ENCODE measurements at places on chromosomes 6 and 20. TPM values are rescaled to one million over a fixed set of nuclear protein-coding genes. Genes with fewer than 3 reads are reported as not detected.

- DNase-seq = no peak
These were observed 5.6 kb downstream of the FBXO9 start for GRCh38 chr6:53070806-53071205.

- no peak for DNase-seq
These were observed 57.7 kb upstream of the HFE start for GRCh38 chr6:26029570-26029856.

DNA sequence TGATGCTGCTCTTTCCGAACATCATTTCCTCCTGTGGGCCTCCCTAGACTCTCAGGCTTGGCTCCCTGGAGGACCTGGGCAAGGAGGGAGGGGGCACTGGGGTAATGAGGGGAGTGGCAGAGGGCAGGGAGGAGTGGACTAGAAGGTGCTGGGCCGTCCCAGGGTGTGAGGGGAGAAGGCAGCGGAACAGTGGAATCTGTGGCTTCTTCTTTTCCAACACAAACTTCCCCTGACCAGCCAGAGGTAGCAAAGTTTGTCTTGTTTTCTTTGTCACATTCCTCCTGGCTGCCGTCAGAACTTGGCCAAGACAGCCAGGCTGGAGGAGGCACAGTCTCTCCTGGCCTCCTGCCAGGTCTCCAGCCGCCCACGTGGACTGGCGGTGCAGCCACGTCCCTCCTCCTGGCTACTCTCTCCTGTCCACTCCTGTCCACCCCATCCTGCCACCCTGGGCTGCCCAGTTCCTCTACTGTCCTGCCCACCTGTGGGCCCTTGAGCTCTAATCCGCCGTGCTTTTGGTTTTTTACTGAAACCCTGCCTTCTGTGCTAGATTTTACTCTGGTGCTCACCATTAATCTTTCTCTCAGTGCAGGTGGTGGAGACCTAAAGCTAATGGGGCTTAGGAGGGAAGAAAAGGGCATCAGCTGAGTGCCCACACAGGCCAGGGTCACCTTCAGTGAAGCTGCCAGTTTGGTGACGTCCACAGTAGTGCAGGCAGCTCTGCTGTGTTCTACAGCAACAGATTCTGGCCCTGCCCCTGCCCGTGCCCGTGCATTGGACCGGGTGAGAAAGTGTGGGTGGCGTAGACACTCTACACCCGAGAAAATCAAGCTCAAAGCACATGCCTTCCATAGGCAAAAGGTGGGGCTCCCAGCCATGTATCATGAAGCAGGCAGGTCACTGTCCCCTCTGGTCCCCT, 2.8 kb upstream of the CDSN start:
- DNase-seq = no peak

DNA sequence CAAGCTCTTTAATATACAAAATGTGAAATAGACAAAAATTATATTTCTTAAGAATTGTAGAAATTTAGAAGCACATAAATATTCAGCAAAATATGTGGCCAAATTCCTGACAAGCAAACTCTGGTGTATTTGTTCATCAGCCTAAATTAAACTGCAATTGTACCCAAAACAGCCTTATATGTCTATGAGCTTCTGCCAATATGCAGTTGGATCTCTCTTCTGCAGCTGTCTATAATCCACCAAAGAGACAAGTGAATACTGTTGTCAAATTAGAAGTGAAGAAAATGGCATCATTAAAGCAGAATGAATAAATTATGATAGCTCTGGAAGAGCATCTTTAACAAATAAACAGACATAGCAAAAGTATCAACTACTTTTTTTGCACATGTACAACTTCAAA, 755.7 kb downstream of the GRIK2 start:
- no peak for DNase-seq

DNA sequence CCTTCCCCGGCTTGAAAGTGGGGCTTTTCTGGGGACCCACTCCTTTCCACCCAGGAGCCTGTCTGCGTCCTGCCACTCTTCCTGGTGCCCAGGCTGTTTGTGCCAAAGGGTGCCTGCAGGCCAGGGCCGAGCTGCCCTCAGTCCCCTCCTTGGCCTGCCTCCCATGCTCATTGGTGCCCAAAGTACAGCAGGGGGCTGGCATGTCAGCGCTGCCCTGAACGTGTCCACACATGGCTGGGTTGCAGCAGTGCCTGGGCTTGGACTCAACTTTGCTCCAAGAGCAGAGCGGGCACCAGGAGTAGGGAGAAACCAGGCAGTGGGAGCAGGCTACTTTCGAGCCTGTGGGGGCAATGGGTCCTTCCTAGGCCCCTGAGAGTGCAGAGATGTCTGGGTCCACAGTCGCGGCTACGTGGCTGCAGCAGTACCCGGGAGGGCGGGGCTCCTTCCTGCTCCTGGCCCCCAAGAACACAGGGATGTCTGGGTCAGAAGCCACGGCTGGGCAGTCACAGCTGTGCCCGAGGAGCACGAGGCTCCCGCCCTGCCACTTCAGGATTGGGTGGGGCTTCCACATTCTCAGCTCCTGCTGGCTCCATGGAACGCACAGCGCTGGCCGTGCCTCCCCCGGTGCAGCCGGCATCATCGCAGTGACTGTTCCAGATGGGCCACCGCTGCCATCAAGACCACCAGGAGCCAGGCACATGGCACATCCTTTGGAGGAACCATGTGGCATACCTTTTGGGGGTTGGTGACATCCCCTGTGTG, 50.0 kb upstream of the CLDN20 start:
- DNase-seq = no peak

DNA sequence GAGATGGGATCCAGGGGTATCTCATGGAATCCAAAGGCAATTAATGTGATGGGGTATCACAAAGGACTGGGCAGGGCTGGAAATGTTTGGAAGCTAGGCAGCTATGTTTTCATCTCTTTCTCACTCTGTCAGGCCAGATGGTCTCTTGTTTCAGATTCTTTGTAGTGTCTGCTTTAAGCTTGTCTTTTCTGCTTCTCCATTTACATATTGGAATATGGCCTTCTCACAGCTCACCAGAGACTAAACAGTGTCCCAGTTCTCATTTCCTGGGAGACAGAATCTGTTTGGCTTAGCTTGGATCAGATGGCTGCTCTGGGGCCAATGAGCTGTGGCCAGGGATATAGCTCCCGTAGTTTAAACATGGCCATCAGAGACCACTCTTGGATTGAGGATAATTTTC, 78.9 kb downstream of the SLC35F1 start:
- DNase-seq = no peak

- DNase-seq = no peak
These were observed 34.7 kb downstream of the KCNK17 start for GRCh38 chr6:39279539-39279938.

- DNase-seq = no peak
These were observed 90.4 kb upstream of the MCHR2 start for GRCh38 chr6:100084316-100084990.

GRCh38 chr20:42688576-42688975, 501.1 kb downstream of the PTPRT start:
- peak; percentile 50 for DNase-seq

DNA sequence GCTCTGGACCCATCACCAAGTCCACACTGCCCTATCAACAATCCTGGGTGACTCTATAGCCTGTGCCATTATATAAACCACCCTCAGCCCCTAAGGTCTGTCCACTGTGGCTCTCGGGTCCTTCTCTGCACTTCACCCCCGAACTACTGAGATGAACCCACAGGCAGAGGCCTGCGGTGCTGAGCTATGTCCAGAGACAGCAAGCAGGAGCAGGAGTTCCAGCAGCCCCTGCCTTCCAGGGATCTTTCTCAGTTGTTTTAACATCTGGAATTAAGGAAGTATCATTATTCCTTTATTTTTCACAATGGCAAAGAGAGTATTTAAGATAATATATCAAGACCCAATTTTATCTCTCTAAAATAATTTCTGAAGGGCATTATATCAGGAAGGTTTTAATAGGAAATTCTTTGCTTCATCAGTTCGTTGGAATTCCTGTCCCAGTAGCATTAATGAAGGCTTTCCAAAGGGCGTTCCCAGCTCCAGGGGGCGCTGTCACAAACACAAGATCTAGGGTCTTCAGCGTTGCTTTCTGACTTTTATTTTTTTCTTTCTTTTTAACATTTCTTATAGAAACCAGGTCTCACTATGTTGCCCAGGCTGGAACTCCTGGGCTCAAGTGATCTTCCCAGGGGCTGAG, 27.3 kb downstream of the RRBP1 start:
- DNase-seq = peak; percentile 62

STMND1 gene
- not detected for total RNA-seq

TFAP2B gene
- not detected for total RNA-seq

ASIP gene
- not detected for total RNA-seq

PGC gene
- 8.9 TPM for total RNA-seq
